ENCODE measurements at places on chromosomes 16 and 17.

- DNase-seq, result no peak
These were observed 9.3 kb downstream of the ZNF629 start for GRCh38 chr16:30777591-30778297.

GRCh38 chr17:81470270-81470943, 42.2 kb downstream of the ACTG1 start:
- no peak for DNase-seq

- no peak for DNase-seq
These were observed 361 bp downstream of the UQCRC2 start for GRCh38 chr16:21953541-21953902.

DNA sequence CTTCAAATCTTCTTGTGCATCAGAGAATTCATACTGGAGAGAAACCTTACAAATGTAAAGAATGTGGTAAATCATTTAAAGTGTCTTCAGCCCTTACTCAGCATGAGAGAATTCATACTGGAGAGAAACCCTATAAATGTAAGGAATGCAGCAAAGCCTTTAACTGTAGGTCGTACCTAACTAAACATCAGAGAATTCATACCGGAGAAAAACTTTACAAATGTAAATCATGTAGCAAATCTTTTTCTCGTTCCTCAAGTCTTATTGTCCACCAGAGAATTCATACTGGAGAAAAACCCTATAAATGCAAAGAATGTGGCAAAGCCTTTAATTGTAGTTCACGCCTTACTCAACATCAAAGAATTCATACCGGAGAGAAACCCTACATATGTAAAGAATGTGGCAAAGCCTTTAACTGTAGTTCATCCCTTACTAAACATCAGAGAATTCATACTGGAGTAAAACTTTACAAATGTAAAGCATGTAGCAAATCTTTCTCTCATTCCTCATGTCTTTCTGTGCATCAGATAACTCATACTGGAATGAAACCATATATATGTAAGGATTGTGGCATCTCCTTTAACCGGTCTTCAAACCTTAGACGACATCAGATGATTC, 118.5 kb upstream of the ZNF267 start:
- no peak for DNase-seq

- no peak for DNase-seq
These were observed 1.0 kb downstream of the EMC8 start for GRCh38 chr16:85798283-85798776.

DNA sequence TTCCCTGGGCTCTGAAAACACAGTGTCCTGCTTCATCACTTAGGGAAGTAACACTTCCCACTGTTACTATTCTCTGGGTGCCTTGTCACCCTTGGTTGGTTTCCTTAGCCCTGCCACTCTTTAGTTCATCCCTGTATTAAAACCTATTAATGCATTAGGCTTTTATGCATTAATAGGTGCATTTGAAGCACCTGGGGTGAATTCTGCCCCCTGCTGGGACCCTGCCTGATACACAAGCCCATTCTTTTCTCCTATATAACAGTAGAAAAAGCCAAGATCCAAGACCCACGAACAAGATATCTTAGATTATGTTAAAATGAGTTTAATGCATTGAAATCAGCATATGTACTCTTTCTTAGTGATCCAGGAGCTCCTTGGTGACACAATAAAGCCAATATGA, 235.7 kb downstream of the PMP22 start:
- no peak for DNase-seq

GRCh38 chr16:23930791-23931190, 95.0 kb downstream of the PRKCB start:
- no peak for DNase-seq

DNA sequence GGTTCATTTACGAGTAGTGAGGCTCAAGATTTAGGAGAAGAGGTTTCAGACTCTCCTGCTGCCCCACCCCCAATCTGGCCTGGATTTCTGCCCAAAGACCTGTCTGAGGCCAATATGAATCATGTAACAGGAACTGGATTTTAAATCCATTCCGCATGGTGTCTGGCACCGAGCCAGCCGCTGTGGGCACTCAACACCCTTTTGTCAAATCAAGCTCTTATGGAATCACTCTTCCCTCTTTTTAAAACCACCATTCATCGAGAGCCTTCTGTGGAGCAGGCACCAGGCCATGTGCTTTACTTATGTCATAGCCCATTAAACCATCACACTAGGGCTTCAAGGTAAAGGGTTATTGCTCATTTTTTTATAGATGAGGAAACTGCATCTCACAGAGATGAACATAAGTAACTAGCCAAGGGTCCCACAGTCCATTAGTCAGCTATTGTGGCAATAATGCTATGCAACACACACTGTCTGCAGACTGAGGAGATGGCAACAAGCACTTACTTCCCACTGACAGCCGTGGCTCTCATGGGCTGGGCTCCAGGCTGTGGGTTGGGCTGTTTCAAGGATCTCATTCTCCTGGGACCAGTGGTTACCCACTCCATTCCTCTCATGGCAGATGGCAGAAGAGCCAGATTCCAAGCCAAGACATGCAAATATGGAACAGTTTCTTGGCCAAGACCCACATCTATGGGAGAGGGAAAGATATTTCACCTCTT, 93.6 kb downstream of the WSCD1 start:
- DNase-seq, result no peak

DNA sequence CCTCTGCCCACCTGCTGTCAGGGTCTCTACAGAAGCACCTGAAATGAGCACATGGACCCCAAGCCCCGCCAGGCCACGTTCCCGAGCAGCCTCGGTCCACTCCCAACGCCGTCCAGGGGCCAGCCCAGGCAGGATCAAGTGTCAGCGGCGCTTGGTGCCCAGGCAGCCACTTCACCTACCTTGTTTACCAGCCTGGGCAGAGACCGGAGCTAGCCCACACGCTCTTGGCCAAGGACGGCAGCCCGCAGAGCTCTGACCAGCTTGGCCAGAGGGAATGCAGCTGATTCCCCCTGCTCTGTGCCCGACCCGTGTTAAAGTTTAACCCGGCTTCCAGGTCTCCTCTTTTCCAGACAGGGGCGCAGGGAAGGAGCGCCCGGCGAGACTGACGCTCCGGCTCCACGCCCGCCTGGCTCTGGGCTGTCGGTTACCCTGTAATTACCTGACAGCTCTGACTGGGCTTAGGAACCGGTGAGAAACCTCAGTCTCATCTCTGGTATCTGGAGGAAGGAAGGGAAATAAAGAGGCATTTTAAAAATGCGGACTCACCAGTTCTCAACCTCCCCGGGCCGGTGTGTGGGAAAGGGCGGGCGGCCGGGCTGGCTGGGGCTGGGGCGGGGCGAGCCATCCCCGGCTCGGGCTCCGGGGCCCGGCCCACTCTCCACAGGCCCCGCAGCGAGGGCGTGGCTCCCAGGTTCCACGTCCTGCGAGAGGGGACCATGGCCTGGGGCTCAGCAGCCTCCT, 4.6 kb downstream of the KIFC3 start:
- DNase-seq, result no peak

GRCh38 chr17:49496183-49496866, 1.2 kb downstream of the NGFR start:
- DNase-seq, result peak; percentile 88

GRCh38 chr17:19387921-19388521, 1.0 kb upstream of the MFAP4 start:
- no peak for DNase-seq

- DNase-seq, result no peak
These were observed 67.8 kb downstream of the BMERB1 start for GRCh38 chr16:15502041-15502725.

DNA sequence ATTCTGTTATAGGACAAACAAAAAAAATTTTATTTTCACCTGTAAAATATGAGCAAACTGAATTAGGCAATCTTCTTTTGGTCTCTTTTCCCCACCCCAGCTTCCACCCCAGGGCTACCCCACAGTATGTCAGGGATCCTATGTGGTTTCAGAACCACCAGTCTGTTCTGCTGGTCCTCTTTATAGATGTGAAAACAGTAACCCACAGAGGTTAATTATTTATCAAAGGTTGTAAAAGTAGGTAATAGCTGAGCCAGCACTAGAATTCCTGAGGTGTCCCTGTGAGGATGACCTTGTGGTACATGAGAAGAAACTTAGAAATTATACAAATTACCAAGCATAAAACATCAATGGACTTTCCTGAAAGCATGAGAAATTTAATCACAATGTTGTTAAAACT, 428.7 kb downstream of the CNTNAP4 start:
- no peak for DNase-seq

DNA sequence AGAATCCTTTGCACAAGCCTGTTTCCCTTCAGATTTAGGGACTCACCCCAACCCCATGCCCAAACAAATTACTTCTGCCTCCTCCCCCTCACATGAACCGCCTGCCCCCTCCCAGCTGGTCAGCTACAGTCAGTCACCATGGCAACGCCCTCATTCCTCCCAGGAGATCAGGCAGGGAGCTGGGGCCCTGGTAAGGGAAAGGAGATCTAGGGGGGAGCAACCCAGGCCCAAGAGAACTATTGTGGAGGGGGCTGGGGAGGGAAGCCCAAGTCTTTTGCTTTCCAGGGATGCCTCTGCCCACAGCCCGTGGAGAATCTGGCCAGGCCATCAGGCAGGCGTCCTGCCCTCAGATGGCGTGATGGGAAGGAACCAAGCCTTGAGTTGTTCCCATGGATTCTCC, 2.8 kb downstream of the FAM171A2 start:
- no peak for DNase-seq

DNA sequence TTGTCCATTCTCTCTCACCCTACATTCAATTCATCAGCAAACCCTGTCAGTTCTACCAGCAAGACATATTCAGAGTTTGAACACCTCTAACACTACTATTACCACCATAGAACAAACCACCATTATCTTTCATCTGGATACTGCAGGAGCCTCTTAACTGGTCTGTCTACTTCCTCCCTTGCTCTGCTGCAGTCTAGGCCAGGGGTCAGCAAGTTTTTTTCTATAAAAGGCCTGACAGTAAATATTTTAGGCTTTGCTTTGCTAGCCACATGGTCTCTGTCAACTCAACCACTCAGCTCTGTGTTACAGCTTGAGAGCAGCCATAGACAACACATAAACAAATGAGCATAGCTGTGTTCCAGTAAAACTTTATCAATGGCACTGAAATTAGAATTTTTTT, 13.8 kb downstream of the KCTD19 start:
- DNase-seq, result no peak

- DNase-seq, result no peak
These were observed 11.8 kb downstream of the SYT17 start for GRCh38 chr16:19179546-19180490.

GRCh38 chr17:4604111-4604644, 19.8 kb downstream of the SMTNL2 start:
- DNase-seq, result no peak

DNA sequence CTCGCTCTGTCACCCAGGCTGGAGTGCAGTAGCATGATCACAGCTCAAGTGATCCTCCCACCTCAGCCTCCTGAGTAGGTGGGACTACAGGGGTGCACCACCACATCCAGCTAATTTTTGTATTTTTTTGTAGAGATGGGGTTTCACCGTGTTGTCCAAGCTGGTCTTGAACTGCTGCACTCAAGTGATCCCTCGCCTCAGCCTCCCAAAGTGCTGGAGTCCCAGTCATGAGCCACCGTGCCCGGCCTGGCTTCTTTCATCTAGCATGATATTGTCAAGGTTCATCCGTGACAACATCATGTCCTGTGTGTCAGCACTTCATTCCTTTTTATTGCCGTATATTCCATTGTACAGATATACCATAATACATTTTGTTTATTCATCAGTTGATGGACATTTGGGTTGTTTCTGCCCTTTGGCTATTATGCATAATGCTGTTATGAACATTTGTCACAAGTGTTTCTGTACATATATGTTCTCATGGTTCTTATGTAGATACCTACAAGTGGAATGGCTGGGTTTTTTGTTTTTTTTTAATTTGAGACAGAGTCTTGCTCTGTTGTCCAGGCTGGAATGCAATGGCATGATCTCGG, 3.4 kb upstream of the GHDC start:
- no peak for DNase-seq

DNA sequence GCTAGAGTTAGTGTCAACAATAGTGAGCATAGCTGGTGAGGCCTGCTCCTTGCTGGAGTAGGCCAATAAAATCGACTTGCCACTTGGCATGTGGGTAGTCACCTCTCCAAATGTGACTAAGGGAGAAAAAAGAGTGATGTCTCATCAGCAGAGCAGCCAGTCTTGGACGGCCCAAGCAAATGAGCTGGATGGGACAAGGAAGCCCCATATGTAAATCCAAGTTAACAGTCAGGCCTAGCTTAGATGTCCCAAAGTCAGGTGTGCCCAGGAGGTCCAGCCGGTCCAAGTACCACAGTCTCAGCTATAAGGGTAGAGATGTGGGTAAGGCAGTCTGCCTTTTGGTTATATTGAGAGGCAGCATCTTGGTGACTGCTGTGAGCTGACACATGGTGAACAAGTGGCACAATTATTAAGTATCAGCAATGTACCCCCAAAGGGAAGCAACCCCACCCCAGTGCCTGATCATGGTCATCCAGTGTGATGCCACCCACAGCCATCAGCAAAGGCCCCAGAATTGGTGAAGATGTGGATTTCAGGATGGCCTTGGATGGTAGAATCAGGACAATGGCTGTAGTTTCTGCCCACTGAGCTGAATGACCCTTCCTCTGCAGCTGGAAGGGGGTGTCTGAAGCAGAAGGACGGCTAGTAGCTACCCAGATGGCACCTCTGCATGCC, 83.4 kb downstream of the TNFRSF13B start:
- no peak for DNase-seq
